ENCODE measurements at places on chromosomes 2 and 18. TPM values are rescaled to one million over a fixed set of nuclear protein-coding genes. Genes with fewer than 3 reads are reported as not detected.

Gene OTOS
- not detected for polyA plus RNA-seq

Gene MLPH
- not detected for polyA plus RNA-seq

Gene FEV
- polyA plus RNA-seq = not detected

Gene PPP4R3B
- 24.2 TPM for polyA plus RNA-seq

Gene ANO7
- 3.4 TPM for polyA plus RNA-seq

Gene DSG1
- polyA plus RNA-seq = not detected

Gene BMP10
- 0.35 TPM for polyA plus RNA-seq

Gene DSEL
- polyA plus RNA-seq = 0.54 TPM

Gene REEP1
- polyA plus RNA-seq = 19.3 TPM

Gene CACNB4
- polyA plus RNA-seq = 0.18 TPM

Gene PKDCC
- 185 TPM for polyA plus RNA-seq

Gene RIT2
- not detected for polyA plus RNA-seq

Gene SCN3A
- not detected for polyA plus RNA-seq

Gene SPATA3
- polyA plus RNA-seq = not detected

Gene TDRD15
- polyA plus RNA-seq = not detected

Gene SLC38A11
- not detected for polyA plus RNA-seq

Gene KCNF1
- 0.75 TPM for polyA plus RNA-seq

Gene DLGAP1
- 0.89 TPM for polyA plus RNA-seq

Gene ARPC2
- 442 TPM for polyA plus RNA-seq

Gene RNU2-63P
- polyA plus RNA-seq = not detected

Gene IL36G
- not detected for polyA plus RNA-seq

Gene CD226
- polyA plus RNA-seq = 0.02 TPM

Gene CXCR1
- polyA plus RNA-seq = not detected

Gene DLX1
- polyA plus RNA-seq = not detected

Gene NGEF
- 2.0 TPM for polyA plus RNA-seq

Gene ECEL1
- 0.70 TPM for polyA plus RNA-seq

Gene ZSWIM2
- polyA plus RNA-seq = not detected

Gene DSC2
- polyA plus RNA-seq = 15.9 TPM

Gene TUBA3E
- polyA plus RNA-seq = 0.70 TPM

Gene ACMSD
- polyA plus RNA-seq = 0.46 TPM

Gene RAB27B
- polyA plus RNA-seq = 0.59 TPM

Gene SCN1A
- not detected for polyA plus RNA-seq

Gene PEX13
- polyA plus RNA-seq = 37.3 TPM

Gene CENPA
- 51.8 TPM for polyA plus RNA-seq

Gene CYRIA
- polyA plus RNA-seq = 2.0 TPM

Gene GPR39
- 7.7 TPM for polyA plus RNA-seq

Gene SLC9A2
- not detected for polyA plus RNA-seq

Gene MTX2
- 107 TPM for polyA plus RNA-seq

Gene ILKAP
- polyA plus RNA-seq = 61.0 TPM

Gene SERPINB11
- polyA plus RNA-seq = not detected

Gene FBXO41
- polyA plus RNA-seq = 1.0 TPM

Gene GIGYF2
- polyA plus RNA-seq = 36.9 TPM

Gene PSMA8
- not detected for polyA plus RNA-seq

Gene GALNT13
- 2.2 TPM for polyA plus RNA-seq

Gene MEP1B
- 0.34 TPM for polyA plus RNA-seq

Data from cardiac muscle cell (in vitro differentiated cells and primary cell).